ENCODE measurements at places on chromosomes 3 and 15.

DNA sequence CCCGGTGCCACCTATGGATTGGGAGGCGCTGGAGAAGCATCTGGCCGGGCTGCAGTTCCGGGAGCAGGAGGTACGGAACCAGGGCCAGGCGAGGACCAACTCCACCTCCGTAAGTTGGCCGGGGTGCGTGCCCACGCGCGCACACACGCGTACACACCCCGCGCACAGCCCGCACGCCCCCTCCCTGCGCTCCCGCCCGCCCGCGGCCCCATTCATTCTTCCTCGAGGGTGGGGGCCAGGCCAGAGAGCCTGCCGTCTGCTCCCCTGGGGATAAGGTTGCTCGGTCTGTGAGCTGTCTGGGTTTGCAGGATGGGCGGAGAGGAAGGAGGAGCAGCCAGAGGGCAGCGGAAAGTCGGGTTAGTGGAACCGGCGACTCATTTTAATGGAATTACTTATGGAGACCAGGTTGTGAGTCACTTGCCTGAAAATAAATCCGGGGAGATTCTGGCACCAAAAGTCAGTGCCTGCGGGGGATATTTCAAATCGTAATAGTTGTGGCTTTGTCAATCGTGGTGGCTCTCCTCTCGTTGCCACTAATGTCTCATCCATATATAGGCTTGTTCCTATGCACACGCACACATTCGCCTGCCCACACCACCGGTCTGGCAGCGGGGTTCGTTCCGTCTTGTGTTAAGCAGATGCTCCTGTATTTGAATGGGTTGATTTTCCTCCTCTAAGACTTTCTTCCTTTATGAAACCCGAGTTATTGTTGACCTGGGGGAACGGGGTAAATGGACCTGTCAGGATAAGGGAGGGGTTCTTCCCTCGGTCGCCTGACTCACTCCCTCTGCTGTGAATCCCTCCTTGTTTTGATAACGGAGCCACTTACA lies 223.4 kb upstream of the IL12A start:
- DNase-seq = peak; percentile 93

DNA sequence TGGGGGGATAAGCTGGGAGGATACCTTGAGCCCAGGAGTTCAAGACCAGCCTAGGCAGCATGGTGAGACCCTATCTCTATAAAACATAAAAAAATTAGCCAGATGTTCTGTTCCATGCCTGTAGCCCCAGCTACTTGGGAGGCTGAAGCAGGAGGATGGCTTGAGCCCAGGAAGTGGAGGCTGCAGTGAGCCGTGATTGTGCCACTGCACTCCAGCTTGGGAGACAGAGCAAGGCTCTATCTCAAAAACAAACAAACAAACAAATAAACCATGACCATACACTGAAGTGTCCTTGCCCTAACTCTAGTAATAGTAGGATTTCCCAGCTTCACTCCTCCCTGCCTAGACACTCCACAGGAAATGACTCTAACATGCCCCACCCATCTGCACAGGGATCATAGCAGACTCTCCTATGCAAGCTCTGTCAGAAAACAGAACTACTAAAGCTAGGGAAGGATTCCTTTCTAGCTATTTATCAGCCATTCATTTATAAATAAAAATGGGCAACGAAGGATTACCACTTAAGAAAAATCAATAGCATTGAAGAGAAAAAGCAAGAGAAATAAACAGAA lies 4.6 kb downstream of the ERICH6 start:
- DNase-seq = peak; percentile 63

DNA sequence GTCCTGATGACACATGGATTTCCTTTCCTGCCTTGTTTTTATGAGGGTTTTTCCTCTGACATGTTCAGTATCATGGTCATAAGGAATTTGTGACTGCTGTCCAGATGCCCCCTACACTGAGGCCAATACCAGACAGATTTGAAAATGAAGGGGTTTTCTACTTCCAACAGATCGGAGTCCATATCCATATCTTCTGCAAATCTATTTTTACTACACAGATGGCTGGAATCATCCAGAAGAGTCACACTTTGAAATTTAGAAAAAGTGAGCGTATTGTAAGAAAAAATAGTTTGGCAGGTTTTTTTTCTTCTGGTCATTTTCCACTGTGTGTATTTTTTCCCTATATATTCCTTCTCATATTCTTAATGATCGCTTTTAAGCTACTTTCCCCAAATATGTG lies 197.5 kb upstream of the LRRC3B start:
- DNase-seq = no peak

- DNase-seq = no peak
These were observed 275.5 kb downstream of the FAM43A start for GRCh38 chr3:194961149-194961548.

DNA sequence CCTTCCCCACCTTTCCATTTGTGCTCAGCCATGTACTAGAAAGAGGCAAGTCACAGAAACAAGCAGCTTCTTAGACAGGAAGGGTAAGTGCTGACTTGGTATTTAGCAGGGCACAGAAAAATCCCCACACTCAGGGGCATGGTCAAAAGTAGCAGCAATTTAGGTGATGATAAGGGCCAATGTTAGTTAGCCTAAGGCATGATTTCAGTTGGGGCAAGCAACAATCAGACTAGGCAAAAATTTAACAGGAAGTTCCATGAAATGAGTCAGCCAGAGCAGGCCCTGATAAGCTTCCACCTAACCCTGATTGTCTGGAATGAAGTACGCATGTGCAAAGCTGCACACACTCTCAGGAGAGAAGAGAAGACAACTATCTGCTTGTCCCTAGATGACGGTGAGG lies 423.4 kb upstream of the UBE2E2 start:
- DNase-seq = no peak

DNA sequence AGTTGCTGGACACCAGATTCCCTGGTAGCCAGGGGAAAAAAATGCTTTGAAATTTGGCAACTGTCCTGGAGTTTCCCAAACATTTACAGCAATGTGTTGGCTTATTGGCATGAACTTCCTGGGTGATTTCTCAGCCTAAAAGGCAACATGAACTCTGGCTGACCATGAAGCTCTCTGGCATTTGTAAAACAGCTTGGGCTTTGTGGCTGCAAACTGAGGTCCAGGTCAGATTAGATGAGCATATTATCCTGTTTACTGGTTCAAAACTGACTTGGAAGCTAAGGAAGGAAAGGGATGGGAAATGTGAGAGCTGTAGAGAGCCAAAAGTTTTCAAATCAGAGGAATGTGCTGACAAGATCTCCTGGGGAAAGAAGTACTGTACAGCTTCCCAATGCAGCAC lies 139.0 kb downstream of the P3H2 start:
- peak; percentile 79 for DNase-seq

DNA sequence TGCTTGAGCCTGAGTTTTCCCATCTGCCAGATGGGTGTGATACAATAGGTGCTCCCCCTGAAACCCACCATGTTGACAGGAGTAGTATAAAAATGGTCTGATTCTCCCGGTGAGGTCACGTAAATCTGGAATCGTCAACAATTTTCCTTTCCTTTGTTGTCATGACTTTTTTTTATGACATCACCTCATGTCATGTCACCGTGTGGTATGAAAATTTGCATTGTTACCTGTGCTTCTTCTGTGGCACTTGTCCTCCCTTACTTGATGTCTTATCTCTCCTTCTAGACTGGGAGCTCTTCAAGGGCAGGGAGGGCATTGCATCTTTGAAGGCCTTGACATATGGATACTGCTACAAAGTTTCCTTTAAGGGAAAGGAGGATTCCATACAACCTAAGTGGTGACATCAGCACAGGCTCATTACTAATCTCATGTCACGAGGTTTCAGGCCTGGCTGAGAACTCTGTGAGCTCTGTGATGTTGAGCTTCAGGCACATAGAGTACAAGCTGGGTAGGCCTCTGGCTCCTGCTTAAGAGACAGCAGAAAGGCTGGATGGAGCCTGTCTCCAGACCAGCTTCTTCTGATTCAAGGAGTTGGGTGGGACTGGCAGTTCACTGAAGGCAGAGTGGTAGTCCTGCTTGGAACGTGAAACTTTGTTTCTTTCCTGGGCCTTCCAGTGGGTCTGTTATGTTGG lies 66.3 kb downstream of the LPP start:
- DNase-seq = no peak

GRCh38 chr3:88267847-88268246 lies 118.1 kb downstream of the C3orf38 start:
- no peak for DNase-seq

DNA sequence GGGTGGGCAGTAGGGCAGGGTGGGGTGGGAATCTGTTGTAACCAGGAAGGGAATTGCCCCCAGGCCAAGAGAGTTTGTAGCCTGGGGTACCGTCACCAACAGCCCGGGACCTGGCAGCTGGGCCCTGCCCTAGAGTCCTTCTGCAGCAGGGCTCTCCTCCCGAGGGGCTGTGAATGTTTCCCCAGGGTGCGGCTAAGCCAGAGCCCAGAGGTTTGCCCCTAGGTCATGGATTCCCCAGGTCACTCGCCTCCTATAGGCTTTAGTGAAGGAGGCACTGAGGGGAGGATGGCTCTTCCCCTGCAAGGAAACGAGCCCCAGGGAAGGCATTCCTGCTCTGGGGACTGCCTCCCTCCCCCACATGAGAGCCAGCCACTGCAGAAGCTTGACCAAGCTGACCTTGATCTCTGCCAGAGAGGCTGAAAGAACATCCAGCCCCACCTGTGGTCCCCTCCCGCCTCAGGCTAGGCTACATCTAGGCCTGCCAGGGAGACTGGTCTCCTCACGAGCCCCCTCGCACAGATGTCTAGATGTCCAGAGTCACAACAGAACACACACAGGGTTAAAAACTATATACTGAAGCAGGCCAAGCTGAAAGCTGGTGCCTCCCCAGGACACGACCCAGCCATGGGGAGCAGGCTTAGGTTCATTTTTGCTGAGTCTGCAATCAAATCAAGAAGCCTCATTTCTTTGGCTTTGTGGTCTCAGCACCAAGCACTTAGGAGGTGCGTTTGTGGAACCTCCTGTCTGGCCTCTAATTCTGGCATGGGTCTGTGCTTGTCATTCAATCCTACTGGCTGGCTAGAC lies 69.1 kb upstream of the TAMM41 start:
- no peak for DNase-seq

- no peak for DNase-seq
These were observed 722.6 kb downstream of the FHIT start for GRCh38 chr3:60528651-60529050.

- peak; percentile 35 for DNase-seq
These were observed 82.0 kb downstream of the MRPL46 start for GRCh38 chr15:88385078-88385700.

GRCh38 chr3:41960826-41961750 lies 815 bp downstream of the ULK4 start:
- peak; percentile 64 for DNase-seq

GRCh38 chr15:25668901-25669300 lies 194.2 kb downstream of the ATP10A start:
- DNase-seq = no peak

DNA sequence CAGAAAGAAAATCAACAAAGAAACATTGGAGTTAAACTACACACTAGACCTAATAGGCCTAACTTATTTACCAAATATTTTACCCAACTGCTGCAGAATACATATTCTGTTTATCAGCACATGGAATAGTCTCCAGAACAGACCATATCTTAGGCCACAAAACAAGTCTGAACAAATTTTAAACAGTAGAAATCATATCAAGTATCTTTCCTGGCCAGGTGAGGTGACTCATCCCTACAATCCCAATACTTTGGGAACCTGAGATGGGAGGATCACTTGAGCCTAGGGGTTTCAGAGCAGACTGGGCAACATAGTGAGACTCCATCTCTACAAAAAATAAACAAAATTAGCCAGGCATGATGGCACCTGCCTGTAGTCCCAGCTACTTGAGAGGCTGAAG lies 18.1 kb upstream of the KPNA4 start:
- DNase-seq = no peak

DNA sequence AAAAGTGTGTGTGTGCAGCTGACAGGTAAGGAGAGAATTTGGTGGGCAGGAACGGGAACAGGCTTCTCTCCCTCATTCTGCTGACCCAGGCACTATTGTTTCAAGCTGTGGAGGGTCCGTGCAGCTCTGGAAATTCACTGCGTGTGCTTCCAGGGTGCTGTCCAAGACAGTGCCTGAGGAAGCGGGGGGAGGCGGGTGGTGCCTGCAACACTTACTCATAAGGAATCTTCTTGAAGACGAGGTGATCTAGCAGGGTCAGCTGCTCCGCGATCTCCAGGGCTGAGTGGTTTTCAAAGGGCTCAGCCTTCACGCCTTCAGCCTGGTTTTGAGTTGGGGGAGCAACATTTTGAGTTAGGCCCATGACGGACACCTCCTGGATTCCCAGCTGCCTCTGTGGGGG lies 46.6 kb upstream of the CTSH start:
- no peak for DNase-seq

DNA sequence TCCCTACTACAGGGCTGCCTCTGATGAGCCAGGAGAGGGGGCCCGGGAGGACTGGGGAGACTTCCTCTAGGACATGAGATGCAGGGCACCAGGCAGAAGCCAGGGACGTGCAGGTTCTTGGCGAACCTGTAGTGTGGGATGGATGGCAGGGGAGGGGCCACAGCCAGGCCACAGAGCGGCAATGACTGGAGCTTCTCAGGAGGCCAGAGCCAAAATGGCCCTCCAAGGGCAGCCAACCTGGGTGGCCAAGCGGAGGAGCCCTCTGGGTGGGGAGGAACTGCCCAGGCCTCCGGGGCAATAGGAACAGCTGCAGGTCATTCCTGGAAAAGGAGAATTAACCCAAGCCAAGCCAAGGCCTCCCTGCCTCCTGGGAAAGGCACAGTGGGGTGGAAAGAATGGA lies 224.5 kb downstream of the XXYLT1 start:
- DNase-seq = no peak

DNA sequence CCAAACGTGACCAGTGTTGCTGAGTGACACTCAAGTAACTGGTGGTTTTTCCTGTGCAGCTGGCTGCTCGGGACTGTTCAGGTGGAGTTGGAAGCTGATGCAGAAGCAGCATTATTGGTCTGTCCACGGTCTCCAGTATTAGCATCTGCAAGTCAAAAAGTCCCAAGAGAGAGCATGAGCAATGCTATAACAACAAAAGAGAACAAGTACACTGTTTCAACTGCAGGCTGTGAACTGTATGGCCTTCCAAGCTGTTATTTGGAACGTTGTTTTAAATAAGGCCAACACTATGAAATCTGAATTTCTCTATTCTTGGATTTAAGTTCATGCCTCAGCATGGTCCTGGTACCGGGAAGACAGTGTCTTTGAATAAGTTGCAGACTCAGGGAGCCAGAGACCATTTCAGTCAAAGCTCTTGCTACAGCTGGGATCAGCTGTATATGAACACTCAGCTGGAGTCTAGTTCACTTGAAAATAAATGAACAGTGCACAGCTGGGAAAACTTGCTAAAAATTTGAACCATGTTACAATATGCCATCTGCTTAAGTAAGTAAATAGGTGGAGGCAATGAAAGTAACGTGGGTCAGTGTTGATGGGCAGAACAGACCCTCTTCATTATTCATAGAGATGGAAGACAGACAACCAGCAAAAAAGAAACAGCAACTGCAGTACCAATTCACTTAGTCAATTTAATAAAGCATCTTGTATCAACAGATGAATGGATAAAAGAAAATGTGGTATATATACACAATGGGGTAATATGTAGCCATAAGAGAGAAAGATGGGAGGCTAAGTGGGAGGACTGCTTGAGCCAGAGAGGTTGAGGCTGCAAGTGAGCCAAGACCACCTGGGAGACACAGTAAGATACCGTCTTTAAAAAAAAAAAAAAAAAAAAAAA lies 45.1 kb downstream of the NR1I2 start:
- no peak for DNase-seq
